ENCODE measurements at places on chromosomes 5 and 9. TPM values are rescaled to one million over a fixed set of nuclear protein-coding genes. Genes with fewer than 3 reads are reported as not detected.

Gene DAB2
- 249 TPM for total RNA-seq

Gene STC2
- 251 TPM for total RNA-seq

Gene OTP
- not detected for total RNA-seq

Gene ZNF883
- 1.7 TPM for total RNA-seq

Gene LEAP2
- total RNA-seq = 0.06 TPM

Gene DEPDC1B
- 4.9 TPM for total RNA-seq

Gene CDKN2B-AS1
- 5.2 TPM for total RNA-seq

Gene KLF9
- total RNA-seq = 55.9 TPM

Gene GPR151
- not detected for total RNA-seq

Gene KIF4B
- total RNA-seq = not detected

Gene GRIN3A
- total RNA-seq = under 0.01 TPM

Gene PTPRD
- 4.0 TPM for total RNA-seq

Gene ACOT12
- not detected for total RNA-seq

Gene PSAT1
- total RNA-seq = 8.7 TPM

Gene SH3PXD2B
- 25.5 TPM for total RNA-seq

Gene PCSK1
- total RNA-seq = 0.81 TPM

Gene SLC6A7
- not detected for total RNA-seq

Gene S1PR3
- total RNA-seq = 17.5 TPM

Gene GGTA1
- 1.3 TPM for total RNA-seq
